Vagina (tissue), 2 donors: ENCODE measurements at places on chromosomes 4 and X.

GRCh38 chr4:121454251-121454979 is 73.6 kb upstream of the QRFPR start:
- no peak for DNase-seq

DNA sequence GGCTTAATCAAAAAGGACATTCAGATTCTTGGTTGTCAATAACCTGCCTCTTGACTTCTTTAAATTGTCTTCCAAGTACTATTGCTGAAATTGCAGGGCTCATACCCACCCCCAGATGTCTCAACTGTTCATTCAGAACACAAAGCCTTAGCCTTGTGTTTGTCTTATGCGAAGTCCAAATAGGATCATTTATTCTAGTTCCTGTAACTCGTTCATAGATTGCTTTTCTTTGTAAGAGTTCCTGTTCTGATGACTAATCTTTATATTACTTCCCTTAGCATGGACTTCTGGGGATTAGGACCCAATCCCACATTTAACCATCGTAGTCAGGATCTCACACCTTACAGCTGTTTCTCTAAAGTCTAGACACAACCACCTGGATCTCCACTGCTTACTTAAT is 226.0 kb downstream of the VEGFC start:
- DNase-seq = no peak

- DNase-seq = no peak
These were observed 213.4 kb upstream of the ARSJ start for GRCh38 chr4:114192854-114193253.

DNA sequence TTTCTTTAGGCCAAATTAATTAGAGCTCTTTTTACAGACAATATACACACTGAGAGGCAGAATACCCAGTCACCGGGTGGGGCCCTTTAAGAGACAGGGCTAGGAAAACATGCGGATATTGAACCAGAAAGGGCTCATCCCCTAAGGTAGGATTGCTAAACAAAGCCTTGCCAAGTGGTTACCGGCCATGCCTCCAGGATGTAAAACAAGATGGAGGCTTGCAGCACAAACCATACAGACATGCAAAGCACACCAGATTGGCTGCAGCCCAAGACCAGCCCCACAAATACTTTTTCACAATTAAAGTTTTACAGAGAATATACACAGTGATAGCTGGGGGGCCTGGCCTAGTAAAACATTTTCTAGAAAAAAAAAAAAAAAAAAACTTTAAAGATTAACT is 210.0 kb downstream of the KLHL4 start:
- DNase-seq = no peak

DNA sequence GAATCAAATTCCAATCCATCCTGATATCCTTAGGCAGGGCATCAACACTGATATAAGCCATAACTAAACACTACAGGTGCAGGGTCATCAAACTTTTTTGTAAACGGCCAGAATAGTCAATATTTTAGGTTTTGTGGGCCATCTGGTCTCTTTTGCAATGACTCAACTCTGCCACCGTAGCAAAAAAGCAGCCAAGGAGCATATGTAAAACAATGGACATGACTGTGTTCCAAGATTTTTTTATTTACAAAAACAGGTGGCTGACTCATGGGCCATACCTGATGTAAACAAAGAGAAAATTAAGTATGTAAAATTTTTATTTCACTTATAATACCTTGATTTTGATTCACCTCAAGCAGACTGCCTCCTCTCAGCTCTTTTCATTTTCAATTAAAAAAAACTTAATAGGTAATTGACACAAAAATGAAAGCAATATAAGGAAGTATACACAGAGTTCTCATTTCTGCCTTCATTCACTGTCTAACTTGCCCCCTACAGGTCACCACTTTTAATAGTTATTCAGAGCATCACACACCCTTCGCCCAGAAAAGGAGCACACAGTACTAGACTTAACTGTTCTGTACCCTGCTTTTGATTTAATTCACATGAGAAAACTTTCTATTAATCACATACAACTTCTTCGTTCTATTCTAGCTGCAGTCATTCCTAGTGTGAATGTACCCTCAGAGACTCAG is 35.3 kb upstream of the GPM6B start:
- DNase-seq = no peak

DNA sequence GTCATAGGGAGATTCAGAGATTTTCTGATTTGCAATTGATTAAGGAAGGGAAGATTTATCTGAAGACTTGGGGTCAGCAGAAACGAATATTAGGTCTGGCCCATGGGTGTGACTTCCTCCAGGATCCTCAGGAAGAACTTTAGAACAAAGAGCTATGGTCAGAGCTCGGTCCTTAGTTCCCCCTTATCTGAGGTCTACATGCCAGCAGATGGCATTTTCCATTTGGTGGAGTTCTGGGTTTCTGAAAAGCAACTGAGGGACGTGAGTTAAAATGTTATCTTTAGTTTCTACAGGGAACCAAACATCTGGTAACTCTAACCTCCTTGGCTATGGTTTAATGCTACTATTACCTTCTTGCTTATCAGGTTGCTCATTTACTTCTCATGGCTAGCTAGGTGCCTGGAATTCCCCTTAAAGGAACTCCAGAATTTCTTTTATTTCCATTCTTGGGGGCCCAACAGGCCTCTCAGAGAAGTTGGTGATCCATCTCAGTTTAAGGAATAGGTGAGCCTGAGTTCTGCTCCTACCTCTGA is 40.7 kb downstream of the KLF3 start:
- no peak for DNase-seq

GRCh38 chrX:134933248-134933647 is 57.5 kb upstream of the SMIM10 start:
- DNase-seq = no peak

DNA sequence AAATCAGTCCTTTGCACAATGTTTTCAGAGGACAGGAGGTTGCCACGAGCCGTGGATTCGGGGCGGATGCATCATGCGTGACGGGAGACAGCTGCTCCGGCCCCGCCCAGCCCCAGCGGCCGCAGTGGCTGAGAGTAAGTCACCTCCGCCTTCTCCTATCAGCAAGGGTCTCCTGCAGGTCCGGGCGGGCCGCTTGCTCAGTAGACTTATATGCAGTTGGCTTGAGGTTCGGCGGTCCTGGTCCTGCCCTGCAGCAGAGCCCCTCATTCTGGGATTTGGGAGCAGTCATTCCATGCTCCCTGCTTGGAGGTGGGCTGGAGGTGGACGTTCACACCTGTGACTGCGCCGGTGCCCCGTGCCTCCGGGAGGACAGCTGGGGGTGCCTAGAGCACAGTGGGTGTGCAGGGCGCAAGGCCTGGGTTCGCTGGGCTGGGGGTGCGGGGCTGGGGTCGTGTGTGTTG is 86.3 kb upstream of the ADRA2C start:
- no peak for DNase-seq

GRCh38 chrX:9829308-9830267 is 43.4 kb downstream of the SHROOM2 start:
- no peak for DNase-seq

DNA sequence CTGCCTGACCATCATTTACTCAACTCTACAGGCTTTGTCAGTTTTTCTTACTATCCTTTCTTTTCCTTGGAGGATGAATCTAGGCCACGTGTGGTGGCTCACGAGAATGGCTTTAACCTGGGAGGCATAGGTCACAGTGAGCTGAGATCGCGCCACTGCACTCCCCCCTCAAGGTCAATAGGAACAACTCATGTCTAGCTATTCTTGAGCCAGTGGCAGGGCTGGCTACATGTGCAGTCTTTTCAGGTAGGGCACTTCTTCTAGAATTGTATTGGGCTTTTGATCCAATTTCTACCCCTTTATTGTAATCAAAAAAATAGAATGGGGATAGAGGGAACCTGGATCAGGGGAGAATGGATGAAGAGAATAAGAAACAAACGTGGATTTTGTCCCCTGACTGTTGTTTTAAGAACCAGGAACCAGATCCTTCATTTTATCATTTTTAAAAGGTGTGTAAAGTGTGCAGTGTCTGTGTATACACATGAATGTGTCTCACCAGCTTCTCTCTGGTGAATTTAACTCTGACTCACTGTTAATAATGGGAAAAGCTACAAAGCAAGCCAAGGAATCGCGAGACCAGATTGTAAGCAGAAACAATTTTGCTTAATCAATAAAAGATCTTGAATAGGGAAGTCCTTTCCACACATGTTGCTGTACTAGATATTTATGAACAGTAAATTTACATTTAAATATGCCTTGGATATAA is 283.9 kb upstream of the GPC4 start:
- no peak for DNase-seq

DNA sequence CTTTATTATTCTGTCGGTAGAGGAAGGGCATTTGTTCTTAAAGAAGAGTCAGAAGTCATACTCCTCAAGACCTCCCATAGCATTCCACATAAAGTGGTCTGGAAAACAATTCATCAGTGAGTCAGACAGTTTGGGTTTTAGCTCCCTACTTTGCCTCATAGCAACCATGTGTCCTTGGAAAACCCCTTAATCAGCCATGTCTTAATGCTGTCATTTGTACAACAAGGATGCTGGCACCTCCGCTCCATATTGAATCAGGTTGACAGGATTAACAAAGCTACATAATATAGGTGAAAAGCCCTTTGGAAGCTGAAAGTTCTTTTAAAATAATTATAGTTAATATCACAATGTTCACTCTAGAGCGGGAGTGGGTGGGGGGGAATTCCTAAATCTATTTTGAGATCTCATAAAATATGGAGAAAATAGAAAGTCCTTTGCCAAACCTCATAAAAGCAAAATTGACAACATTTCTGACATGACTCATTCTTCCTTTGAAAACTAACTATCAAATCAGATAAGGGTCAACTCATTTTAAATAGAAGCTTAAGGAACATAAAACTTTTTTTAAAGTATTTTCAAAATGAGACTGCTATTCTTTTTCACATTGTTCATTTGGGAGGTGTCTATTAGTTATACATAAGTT is 37.3 kb upstream of the GUCY1A1 start:
- no peak for DNase-seq

DNA sequence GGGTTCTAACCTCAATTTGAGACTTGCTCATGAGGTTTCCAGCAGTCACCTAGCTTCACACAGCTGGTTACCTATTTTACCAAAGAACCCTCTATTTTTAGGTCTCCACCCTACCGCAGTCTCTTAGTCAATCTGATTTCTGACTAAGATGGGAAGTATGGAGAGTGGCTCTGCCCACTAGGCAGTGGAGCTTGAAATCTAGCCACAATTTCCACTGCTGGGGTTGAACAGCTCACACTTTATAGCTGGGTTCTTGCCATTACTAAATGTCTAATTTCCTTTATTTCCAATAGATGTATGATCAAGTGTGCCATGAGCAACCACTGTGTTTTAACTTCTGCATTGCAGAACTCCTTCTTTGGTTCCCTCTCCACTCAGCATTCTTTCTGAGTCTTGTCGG is 43.1 kb downstream of the GASK1B start:
- no peak for DNase-seq

GRCh38 chrX:139596068-139596467 is 65.5 kb downstream of the F9 start:
- no peak for DNase-seq

DNA sequence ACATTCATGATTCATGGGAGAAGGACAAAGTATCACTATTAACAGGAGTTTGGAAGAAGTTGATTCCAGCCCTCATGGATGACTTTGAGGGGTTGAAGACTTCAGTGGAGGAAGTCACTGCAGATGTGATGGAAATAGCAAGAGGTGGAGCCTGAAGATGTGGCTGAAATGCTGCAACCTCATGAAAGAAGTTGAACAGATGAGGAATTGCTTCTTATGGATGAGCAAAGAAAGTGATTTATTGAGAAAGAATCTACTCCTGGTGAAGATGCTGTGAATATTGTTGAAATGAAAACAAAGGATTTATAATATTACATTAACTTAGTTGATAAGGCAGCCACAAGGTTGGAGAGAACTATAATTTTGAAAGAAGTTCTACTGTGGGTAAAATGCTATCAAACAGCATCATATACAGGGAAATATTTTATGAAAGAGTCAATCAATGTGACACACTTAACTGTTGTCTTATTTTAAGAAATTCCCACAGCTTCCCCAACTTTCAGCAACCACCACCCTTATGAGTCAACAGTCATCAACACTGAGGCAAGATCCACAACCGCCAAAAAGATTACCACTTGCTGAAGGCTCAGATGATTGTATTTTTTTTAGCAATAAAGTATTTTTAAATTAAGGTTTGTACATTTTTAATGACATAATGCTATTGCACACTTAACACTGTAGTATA is 302.6 kb downstream of the CBLL2 start:
- DNase-seq = no peak

- no peak for DNase-seq
These were observed 61.2 kb downstream of the TMEM150C start for GRCh38 chr4:82500435-82501153.
